ENCODE measurements at places on chromosomes 3 and 15. TPM values are rescaled to one million over a fixed set of nuclear protein-coding genes. Genes with fewer than 3 reads are reported as not detected.

PTH1R gene
- 10.1 TPM for total RNA-seq

CD80 gene
- 15.9 TPM for total RNA-seq

SLC24A5 gene
- not detected for total RNA-seq

DNA sequence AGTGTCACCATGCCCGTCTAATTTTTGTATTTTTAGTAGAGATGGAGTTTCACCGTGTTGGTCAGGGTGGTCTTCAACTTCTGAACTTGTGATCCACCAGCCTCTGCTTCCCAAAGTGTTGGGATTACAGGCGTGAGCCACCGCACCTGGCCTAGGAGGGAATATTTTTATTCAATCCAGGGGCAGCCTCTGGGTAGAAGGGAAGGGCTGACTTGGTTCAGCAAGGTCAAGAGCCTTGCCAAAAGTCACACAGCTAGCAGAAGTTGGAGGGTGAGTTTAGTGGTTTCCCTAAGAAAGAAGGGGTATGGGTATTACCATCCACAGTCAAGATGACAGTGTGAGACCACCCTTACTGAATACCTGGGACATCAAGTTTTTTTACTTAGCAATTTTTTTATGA, 4.9 kb upstream of the AEN start:
- H3K27ac ChIP-seq = no peak overlapping the region
- H3K4me1 ChIP-seq = peaks cover 7% of the 10 kb centered on the region
- H3K27me3 ChIP-seq = no peaks in the 10 kb centered on the region
- no peak overlapping the region for H3K4me3 ChIP-seq
- DNase-seq = no peak

DNA sequence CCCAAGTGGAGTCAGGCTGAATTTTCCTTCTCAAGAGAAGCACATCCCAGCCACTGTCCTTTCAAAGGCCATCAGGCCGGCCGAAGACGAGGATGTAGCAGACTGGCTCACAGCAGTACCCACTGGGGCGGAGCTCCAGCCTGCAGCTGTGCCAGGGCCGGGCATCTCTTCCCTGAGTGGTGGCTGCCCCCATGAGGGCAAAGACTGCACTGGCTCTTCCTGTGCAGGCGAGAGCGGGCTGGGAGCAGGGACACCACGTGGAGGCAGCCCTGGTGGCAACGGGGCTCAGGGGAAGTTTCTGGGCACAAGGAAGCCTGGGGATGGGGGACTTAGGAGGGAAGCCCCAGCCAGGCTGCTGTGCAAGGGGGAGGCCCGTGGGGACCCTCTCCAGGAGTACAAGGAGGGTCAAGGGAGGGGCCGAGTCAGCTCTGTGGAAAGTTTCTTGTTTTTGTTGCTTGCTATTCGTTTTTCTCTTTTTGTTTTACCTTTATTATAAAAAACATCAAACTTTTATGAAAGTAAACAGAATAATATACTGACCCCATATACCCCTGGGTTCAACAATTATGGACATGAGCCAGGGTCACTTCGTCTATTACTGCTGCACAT, 66.1 kb downstream of the RPN1 start:
- peaks cover 18% of the 10 kb centered on the region for H3K4me1 ChIP-seq
- no peaks in the 10 kb centered on the region for H3K36me3 ChIP-seq
- DNase-seq = peak; percentile 89
- H3K4me3 ChIP-seq = no peak overlapping the region

- H3K27me3 ChIP-seq = no peaks in the 10 kb centered on the region
- no peak overlapping the region for H3K27ac ChIP-seq
- no peak for DNase-seq
- no peaks in the 10 kb centered on the region for H3K4me1 ChIP-seq
- H3K36me3 ChIP-seq = no peaks in the 10 kb centered on the region
- no peak overlapping the region for H3K4me3 ChIP-seq
These were observed 195.0 kb downstream of the ZNF621 start for GRCh38 chr3:40719660-40720287.

GRCh38 chr3:12766541-12766940, 7.5 kb upstream of the TMEM40 start:
- no peaks in the 10 kb centered on the region for H3K4me1 ChIP-seq
- no peaks in the 10 kb centered on the region for H3K36me3 ChIP-seq
- H3K4me3 ChIP-seq = no peak overlapping the region
- no peak overlapping the region for H3K27ac ChIP-seq

- no peak overlapping the region for H3K27ac ChIP-seq
- no peaks in the 10 kb centered on the region for H3K27me3 ChIP-seq
- H3K4me1 ChIP-seq = no peaks in the 10 kb centered on the region
- no peak for DNase-seq
- H3K36me3 ChIP-seq = no peaks in the 10 kb centered on the region
- no peak overlapping the region for H3K4me3 ChIP-seq
These were observed 163.1 kb downstream of the CHL1 start for GRCh38 chr3:359672-360071.

GRCh38 chr15:78329625-78330024, 10.5 kb upstream of the CRABP1 start:
- no peak overlapping the region for H3K4me3 ChIP-seq
- H3K36me3 ChIP-seq = no peaks in the 10 kb centered on the region
- no peak for DNase-seq
- H3K4me1 ChIP-seq = no peaks in the 10 kb centered on the region
- H3K27ac ChIP-seq = no peak overlapping the region
- no peaks in the 10 kb centered on the region for H3K27me3 ChIP-seq

DNA sequence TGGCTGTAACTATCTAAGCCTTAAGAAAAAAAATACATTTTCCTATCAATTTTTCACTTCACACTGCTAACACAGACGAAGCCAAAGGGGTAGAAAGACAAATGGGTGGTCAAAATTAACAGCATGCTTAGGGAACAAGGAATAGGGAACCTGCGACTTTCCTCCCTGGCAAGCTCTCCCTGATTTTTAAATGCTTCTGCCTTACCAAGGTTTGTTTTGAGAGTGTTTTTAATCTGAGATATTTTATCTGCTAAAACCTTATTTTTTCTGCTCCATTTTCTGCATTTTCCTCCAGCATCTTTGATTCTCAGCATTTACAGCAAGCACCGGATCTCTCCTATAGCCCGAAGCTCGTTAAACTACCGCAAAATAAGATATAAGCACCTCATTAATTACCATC, 214.4 kb downstream of the RORA start:
- H3K27me3 ChIP-seq = peaks cover 9% of the 10 kb centered on the region
- DNase-seq = no peak
- H3K4me1 ChIP-seq = no peaks in the 10 kb centered on the region
- no peak overlapping the region for H3K27ac ChIP-seq
- H3K36me3 ChIP-seq = no peaks in the 10 kb centered on the region

DNA sequence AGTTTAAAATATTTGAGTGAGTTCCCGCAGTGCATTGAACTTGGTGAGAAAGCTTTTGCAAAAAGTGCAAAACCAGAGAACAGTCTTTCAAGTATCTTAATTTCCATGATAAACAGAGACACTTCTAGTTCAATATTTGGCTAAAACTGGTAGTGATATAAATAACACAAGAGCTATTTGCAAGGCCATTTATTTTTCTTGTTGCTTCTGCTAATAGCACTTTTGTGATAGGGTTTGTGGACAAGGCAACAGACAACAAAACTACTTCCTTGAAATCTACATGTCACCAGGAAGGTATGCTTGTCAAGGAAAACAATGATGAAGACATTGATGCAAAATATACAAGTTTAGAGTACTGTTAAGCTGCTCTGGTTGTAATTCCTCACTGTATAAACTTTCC, 1225.1 kb downstream of the OTOL1 start:
- no peaks in the 10 kb centered on the region for H3K27me3 ChIP-seq
- DNase-seq = no peak
- H3K27ac ChIP-seq = no peak overlapping the region
- no peaks in the 10 kb centered on the region for H3K4me1 ChIP-seq

DNA sequence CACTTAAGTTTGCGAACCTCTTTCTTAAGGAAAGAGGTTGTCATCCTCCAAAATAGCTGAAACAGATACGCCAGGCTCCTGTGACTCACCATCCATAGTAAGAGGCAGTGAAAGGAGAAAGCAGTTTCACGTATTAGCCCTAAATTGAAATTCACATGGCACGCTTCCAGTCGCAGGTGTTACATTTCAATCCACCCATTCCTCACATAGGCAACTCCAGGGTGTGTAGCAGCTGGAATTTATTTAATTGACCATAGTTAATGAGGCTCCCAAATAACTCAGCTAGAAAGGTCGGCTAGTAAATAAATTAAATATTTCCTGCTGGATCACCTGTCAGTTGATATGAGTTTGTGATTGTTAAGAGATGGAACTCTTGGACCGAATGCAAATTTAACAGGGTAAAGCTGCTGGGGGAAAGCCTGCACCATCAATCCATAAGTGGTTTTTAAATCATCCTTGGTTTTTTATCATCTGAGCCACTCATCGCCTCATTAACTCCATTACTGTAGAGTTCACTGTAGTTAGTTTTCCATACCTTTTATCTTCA, 19.6 kb downstream of the NSUN3 start:
- H3K4me3 ChIP-seq = no peak overlapping the region
- peaks cover 12% of the 10 kb centered on the region for H3K4me1 ChIP-seq
- H3K36me3 ChIP-seq = peaks cover 13% of the 10 kb centered on the region
- DNase-seq = no peak

- H3K27ac ChIP-seq = no peak overlapping the region
- H3K4me1 ChIP-seq = peaks cover 27% of the 10 kb centered on the region
- no peaks in the 10 kb centered on the region for H3K27me3 ChIP-seq
- H3K36me3 ChIP-seq = peaks cover 26% of the 10 kb centered on the region
- no peak overlapping the region for H3K4me3 ChIP-seq
These were observed 62.7 kb upstream of the NR2C2 start for GRCh38 chr3:14884665-14885064.

- H3K4me3 ChIP-seq = no peak overlapping the region
- no peak for DNase-seq
These were observed 298.3 kb downstream of the ROBO2 start for GRCh38 chr3:77338195-77338594.

- peaks cover 3% of the 10 kb centered on the region for H3K4me1 ChIP-seq
- H3K27ac ChIP-seq = no peak overlapping the region
- H3K4me3 ChIP-seq = no peak overlapping the region
- no peaks in the 10 kb centered on the region for H3K27me3 ChIP-seq
These were observed 42.3 kb upstream of the STIMATE start for GRCh38 chr3:52939600-52939999.

GRCh38 chr3:53506110-53506762, 11.8 kb downstream of the CACNA1D start:
- no peaks in the 10 kb centered on the region for H3K4me1 ChIP-seq
- H3K36me3 ChIP-seq = no peaks in the 10 kb centered on the region
- no peak overlapping the region for H3K27ac ChIP-seq
- no peak overlapping the region for H3K4me3 ChIP-seq

GRCh38 chr3:104856741-104857140, 510.0 kb upstream of the ALCAM start:
- no peaks in the 10 kb centered on the region for H3K36me3 ChIP-seq
- no peak overlapping the region for H3K4me3 ChIP-seq
- no peak overlapping the region for H3K27ac ChIP-seq
- no peaks in the 10 kb centered on the region for H3K4me1 ChIP-seq

DNA sequence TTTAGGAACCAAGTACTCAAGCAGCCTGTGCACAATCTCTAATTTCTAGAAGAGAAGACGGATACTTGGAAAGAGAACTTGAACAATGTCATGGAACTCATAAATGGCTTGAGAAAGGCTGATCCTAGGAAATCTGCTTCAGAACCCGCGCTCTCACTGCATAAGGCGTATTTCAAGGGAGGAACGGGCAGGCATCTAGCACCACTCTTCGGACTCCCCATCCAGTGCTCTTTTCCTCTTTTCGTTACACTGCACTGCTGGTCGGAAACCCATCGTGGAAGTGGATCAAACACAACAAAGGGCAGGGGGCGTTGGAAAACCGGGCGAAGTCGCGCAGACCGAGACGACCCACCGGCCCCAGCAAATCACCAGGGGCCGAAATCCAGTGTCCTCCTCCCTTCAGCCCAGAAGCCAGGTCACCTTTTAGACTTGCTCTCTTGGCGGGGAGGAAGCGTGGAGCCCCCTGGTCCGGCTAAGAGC, 539 bp upstream of the TLNRD1 start:
- peaks cover 48% of the 10 kb centered on the region for H3K4me1 ChIP-seq
- peaks cover 26% of the 10 kb centered on the region for H3K36me3 ChIP-seq
- peak overlapping the region; percentile 99 for H3K27ac ChIP-seq
- peak overlapping the region; percentile 91 for H3K4me3 ChIP-seq

DNA sequence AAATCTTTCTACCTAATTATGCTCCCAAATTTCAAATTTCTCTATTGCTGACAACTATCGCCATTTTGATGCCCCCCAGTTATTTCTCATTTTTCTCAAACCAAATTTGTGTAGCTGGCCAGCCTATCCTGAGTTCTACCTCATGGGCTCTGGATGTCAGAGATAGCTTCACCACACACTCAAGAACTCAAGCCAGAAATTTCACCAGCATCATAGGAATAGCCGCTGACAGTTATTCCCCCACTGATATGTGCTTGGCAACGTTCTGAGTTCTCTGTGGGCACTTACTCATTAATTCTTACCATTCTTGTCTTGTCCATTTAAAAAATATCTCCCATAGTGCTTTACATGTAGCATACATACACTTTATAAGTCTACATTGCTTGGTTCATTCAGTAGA, 264.7 kb downstream of the FHIT start:
- DNase-seq = no peak
- no peak overlapping the region for H3K27ac ChIP-seq
- H3K4me1 ChIP-seq = no peaks in the 10 kb centered on the region
- no peaks in the 10 kb centered on the region for H3K36me3 ChIP-seq
- no peaks in the 10 kb centered on the region for H3K27me3 ChIP-seq
- H3K4me3 ChIP-seq = no peak overlapping the region

GRCh38 chr3:145094355-145094941, 1066.5 kb downstream of the PLOD2 start:
- no peak overlapping the region for H3K4me3 ChIP-seq
- H3K36me3 ChIP-seq = no peaks in the 10 kb centered on the region
- no peaks in the 10 kb centered on the region for H3K4me1 ChIP-seq

GRCh38 chr3:29512641-29513040, 231.8 kb downstream of the RBMS3 start:
- no peak overlapping the region for H3K4me3 ChIP-seq
- no peaks in the 10 kb centered on the region for H3K27me3 ChIP-seq
- H3K27ac ChIP-seq = no peak overlapping the region
- H3K4me1 ChIP-seq = peaks cover 20% of the 10 kb centered on the region
- no peak for DNase-seq
- H3K36me3 ChIP-seq = no peaks in the 10 kb centered on the region

DNA sequence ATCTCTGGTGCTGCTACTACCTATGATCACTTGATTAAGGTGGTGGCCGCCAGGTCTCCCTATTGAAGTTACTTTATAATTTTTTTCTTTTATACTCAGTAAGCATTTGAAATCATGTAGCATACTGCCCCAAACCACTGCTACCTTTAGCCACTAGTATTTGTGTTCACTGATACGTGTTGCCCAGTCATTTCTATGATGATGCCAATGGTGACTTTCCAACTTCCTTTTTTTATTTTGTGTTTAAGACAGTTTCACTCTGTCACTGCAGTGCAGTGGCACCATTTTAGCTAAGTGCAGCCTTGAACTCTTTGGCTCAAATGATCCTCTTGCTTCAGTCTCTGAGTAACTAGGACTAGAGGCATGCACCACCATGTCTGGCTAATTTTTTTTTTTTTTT, 598.2 kb downstream of the NAALADL2 start:
- H3K27me3 ChIP-seq = no peaks in the 10 kb centered on the region
- no peaks in the 10 kb centered on the region for H3K36me3 ChIP-seq
- no peak overlapping the region for H3K27ac ChIP-seq
- no peak for DNase-seq
- H3K4me1 ChIP-seq = no peaks in the 10 kb centered on the region

Measured in spleen (tissue), 13 donors.